Mesendoderm (in vitro differentiated cells): ENCODE measurements at places on chromosomes 7 and 10.

DNA sequence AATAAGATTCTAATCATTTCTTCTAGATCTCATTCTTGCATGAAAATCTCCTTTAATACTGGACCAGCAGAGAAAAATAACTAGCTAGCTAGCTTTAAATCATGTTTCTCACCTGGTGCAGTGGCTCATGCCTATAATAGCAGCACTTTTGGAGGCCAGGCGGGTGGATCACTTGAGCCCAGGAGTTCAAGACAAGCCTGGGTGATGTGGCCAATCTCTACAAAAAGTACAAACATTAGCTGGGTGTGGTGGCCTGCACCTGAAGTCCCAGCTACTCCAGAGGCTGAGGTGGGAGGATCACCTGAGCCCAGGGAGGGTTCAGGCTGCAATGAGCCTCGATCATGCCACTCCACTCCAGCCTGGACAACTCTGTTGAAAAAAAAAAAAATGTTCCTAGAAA is 99.2 kb downstream of the BAMBI start:
- H3K27ac ChIP-seq, result no peak overlapping the region
- no peak overlapping the region for H3K4me3 ChIP-seq
- no peaks in the 10 kb centered on the region for H3K36me3 ChIP-seq
- DNase-seq, result no peak

DNA sequence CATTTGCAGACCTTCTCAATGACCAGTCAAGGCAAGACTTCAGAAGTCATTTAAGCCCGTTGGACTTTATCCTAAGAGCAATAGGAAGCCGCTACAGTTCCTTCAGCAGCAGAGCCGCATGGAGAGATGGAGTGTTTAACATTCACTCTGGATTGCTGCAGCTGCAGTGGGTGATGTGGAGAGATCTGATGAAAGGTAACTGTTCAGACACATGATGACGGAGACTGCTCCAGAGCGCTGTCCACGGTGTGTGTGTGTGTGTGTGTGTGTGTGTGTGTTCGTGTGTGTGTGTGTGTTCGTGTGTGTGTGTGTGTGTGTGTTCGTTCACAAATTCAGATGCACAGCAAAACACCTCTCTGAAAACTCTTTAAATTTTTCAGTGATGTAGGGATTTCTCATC is 37.0 kb downstream of the SEC61G start:
- H3K27ac ChIP-seq, result no peak overlapping the region
- H3K36me3 ChIP-seq, result no peaks in the 10 kb centered on the region
- no peaks in the 10 kb centered on the region for H3K27me3 ChIP-seq
- DNase-seq, result no peak
- H3K4me1 ChIP-seq, result no peaks in the 10 kb centered on the region

GRCh38 chr7:7639421-7639820 is 1.1 kb upstream of the UMAD1 start:
- no peaks in the 10 kb centered on the region for H3K4me1 ChIP-seq
- DNase-seq, result no peak
- peak overlapping the region; percentile 97 for H3K4me3 ChIP-seq

DNA sequence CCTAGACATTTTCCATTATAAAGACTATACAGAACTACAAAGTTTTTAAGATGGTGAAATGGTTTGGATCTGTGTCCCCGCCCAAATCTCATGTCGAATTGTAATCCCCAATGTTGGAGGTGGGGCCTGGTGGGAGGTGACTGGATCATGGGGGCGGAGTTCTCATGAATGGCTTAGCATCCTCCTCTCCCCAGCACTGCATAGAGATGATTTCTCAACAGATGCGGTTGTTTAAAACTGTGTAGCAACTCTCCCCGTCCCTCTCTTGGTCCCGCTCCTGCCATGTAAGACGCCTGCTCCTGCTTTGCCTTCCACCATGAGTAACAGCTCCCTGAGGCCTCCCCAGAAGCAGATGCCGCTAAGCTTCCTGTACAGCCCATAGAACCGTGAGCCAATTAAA is 1.6 kb downstream of the FAM133B start:
- DNase-seq, result no peak
- H3K36me3 ChIP-seq, result no peaks in the 10 kb centered on the region
- no peak overlapping the region for H3K27ac ChIP-seq
- peaks cover 3% of the 10 kb centered on the region for H3K27me3 ChIP-seq

GRCh38 chr7:13017881-13018280 is 330.4 kb downstream of the ARL4A start:
- no peak overlapping the region for H3K4me3 ChIP-seq
- H3K27ac ChIP-seq, result peak overlapping the region; percentile 88
- no peaks in the 10 kb centered on the region for H3K36me3 ChIP-seq

GRCh38 chr10:69279110-69279509 is 814 bp downstream of the HK1 start:
- H3K4me1 ChIP-seq, result peaks cover 14% of the 10 kb centered on the region
- H3K4me3 ChIP-seq, result no peak overlapping the region
- H3K36me3 ChIP-seq, result no peaks in the 10 kb centered on the region
- no peak for DNase-seq

DNA sequence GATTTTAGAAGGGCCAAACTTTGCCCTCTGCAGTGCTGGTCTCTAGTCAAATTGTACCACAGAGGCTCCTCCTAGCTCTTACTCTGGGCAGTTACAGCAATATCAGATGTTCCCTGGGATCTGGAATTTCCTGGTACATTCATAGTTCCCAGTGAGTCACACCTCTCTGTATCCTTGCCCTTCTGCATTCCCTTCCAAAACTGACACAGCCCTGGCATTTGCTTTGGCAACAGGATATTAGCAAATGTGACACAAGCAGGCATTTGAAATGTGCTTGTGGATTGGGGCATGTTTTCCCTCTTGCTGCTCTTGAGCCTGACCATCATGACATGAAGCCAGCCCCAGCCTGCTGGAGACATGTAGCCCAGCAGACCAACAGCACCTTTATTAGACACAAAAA is 284.7 kb upstream of the AKR1E2 start:
- no peak overlapping the region for H3K27ac ChIP-seq
- no peaks in the 10 kb centered on the region for H3K27me3 ChIP-seq
- H3K4me3 ChIP-seq, result no peak overlapping the region
- no peaks in the 10 kb centered on the region for H3K36me3 ChIP-seq
- no peaks in the 10 kb centered on the region for H3K4me1 ChIP-seq

DNA sequence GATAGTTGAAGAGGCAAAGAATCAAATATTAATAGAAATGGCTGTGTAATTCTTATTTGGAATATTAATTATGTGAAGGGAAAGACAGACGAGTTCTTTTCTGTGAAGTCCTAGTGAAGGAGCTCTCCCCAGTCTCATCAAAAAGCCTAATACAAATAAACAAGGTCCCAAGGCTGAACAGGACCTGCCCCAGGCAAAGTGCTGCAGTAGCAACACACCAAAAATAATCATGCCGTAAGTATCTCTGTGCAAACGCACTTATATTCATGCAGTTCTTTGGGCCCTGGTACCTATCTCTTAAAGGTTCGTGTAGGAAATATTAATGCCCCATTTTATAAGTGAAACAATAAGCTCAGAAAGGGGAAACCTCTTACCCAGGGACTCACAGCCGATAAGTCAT is 12.2 kb upstream of the CHST15 start:
- no peak for DNase-seq
- no peak overlapping the region for H3K27ac ChIP-seq
- H3K36me3 ChIP-seq, result no peaks in the 10 kb centered on the region
- no peaks in the 10 kb centered on the region for H3K27me3 ChIP-seq
- H3K4me1 ChIP-seq, result no peaks in the 10 kb centered on the region

- no peaks in the 10 kb centered on the region for H3K4me1 ChIP-seq
- no peaks in the 10 kb centered on the region for H3K36me3 ChIP-seq
- H3K4me3 ChIP-seq, result no peak overlapping the region
- DNase-seq, result no peak
Measured at GRCh38 chr7:57210212-57210611, 78.0 kb upstream of the ZNF479 start.

GRCh38 chr7:113835367-113835766 is 83.4 kb downstream of the PPP1R3A start:
- no peak overlapping the region for H3K27ac ChIP-seq
- H3K36me3 ChIP-seq, result no peaks in the 10 kb centered on the region
- H3K4me1 ChIP-seq, result no peaks in the 10 kb centered on the region
- no peaks in the 10 kb centered on the region for H3K27me3 ChIP-seq
- no peak for DNase-seq

DNA sequence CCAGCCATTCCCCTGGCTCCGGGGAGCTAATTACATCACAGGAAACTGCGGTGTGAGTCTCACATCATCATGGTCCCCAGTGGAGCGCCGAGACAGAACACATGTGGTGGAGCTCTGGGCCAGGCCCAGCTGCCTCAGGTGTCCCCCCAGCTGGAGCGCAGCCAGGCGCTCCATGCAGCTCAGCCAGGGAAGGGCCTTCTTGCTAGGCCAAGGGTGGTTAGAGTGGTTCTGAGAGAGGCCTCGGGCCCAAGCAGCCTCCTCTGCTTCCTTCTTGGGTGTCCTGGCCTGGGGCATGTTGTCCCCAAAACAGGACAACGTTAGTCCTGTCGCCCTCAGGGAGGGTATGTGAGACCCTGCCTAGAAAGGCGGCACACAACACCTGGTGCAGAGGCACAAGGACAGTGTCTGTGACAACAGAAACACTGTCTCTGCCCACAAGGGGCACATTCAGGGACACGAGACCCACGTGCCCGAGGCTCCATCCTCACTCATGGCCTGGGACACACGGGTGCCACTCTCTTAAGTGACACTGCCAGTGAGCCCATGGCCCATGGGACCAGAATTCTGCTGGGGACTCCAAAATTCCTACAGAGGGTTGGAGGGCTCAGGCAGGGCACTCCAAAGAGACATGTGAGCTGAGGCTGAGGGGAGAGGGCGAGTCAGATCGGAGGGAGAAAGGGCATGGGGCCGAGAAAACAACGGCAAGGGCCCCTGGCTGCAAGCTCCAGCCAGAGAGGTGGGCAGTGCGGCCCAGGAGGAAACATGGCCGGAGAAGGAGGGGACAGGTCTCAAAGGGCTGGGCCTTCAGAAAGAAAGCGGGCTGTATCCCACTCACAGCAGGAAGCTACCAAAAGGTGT is 37.0 kb upstream of the RET start:
- DNase-seq, result no peak
- no peak overlapping the region for H3K27ac ChIP-seq
- no peak overlapping the region for H3K4me3 ChIP-seq
- H3K36me3 ChIP-seq, result no peaks in the 10 kb centered on the region
- H3K4me1 ChIP-seq, result no peaks in the 10 kb centered on the region
- no peaks in the 10 kb centered on the region for H3K27me3 ChIP-seq

DNA sequence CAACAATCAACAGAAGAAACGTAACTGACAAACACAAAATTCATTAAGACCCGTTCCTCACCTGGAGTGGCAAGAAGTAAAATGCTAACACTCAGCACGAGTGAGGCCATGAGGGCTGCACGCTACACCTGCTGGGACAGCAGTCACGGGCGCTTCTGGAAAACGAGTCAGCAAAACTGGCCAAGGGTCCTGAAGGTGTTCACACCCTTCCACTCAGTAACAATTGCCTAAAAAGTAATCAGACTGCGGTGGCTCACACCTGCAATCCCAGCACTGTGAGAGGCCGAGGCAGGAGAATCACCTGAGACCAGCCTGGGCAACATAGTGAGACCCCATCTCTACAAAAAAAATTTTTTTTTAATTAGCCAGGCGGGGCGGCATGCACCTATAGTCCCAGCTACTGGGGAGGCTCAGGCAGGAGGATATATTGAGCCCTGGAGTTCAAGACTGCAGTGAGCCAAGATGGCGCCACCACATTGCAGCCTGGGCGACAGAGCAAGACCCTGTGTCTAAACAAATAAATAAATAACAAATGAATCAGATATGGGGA is 199.1 kb downstream of the MAD1L1 start:
- peaks cover 2% of the 10 kb centered on the region for H3K4me1 ChIP-seq
- H3K36me3 ChIP-seq, result no peaks in the 10 kb centered on the region

DNA sequence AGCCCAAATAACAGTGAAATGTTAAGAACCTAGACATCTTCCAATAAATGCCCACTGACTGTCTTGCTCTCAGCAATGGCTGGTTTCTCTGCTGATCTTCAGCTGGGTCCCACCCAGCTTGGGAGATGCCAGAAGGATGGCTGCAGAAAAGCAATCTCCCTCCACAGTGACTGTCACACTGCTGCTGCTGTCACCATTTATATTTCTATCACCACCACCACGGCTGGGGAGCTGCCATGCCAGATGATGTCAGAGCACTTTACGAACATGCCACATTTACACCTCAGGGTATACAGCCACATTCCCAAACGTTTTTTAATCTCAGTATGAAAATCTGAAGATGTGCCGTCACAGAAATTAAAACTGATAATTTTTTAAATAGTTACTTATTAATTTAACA is 29.8 kb upstream of the FRMD4A start:
- H3K27ac ChIP-seq, result no peak overlapping the region
- H3K36me3 ChIP-seq, result no peaks in the 10 kb centered on the region
- no peak for DNase-seq
- no peaks in the 10 kb centered on the region for H3K27me3 ChIP-seq
- no peaks in the 10 kb centered on the region for H3K4me1 ChIP-seq
- H3K4me3 ChIP-seq, result no peak overlapping the region

DNA sequence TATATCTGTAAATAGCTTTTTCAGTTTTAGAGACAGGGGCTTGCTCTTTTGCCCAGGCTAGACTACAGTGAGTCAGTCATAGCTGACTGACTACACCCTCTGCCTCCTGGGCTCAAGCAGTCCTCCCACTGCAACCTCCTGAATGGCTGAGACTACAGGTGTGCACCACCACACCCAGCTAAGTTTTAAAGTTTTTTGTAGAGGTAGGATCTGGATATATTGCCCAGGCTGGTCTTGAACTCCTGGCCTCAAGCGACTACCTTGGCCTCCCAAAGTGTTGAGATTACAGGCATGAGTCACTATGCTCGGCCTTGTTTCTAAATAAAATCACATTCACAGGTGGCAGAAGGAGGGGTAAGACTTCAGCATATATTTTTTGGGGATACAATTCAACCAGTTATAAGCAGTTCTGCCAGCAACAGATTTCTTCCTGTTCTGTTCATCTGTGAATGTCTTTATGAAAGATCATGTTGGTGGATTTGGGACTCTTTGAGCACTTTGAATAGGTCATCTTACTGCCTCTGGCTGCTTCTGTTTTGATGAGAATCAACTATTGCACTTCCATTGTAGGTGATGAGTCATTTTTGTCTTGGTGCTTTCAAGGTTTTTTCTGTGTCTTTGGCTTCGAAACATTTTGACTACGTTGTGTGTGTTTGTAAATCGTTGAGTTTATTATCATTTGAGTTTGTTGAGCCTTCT is 15.7 kb downstream of the RBM33 start:
- H3K4me3 ChIP-seq, result no peak overlapping the region
- no peaks in the 10 kb centered on the region for H3K27me3 ChIP-seq
- no peak overlapping the region for H3K27ac ChIP-seq
- no peak for DNase-seq
- H3K36me3 ChIP-seq, result no peaks in the 10 kb centered on the region

- no peaks in the 10 kb centered on the region for H3K4me1 ChIP-seq
- H3K27me3 ChIP-seq, result no peaks in the 10 kb centered on the region
- H3K36me3 ChIP-seq, result no peaks in the 10 kb centered on the region
Measured at GRCh38 chr7:83469076-83469475, 179.9 kb downstream of the SEMA3E start.

DNA sequence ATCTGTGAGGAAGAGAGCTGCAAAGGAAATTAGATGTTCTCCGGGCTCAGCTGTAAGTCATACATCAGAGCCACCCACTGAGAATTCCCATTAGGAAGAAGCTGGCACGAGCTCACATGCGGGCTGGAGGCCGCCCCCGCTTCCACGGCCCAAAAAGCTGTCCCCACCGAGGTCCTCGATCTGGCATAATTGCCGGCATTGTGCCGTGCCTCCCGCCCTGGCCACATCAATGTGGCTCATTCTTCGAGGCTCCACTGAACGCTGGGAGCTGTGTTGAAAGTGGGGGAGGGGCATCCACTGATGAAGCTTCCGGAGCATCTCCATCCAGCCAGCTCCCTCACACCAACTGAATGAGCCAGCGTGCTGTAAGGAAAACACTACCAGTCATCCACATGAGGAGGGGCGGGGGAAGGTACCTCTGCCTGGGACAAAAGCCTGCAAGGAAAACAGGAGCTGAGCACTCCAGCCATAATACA is 173.1 kb downstream of the PTPRN2 start:
- no peak overlapping the region for H3K4me3 ChIP-seq
- DNase-seq, result no peak
- H3K4me1 ChIP-seq, result no peaks in the 10 kb centered on the region
- no peaks in the 10 kb centered on the region for H3K27me3 ChIP-seq
